Activated T-cell treated with anti-CD3 and anti-CD28 coated beads for 1 hour (primary cell): ENCODE measurements at places on chromosomes 13 and 19.

DNA sequence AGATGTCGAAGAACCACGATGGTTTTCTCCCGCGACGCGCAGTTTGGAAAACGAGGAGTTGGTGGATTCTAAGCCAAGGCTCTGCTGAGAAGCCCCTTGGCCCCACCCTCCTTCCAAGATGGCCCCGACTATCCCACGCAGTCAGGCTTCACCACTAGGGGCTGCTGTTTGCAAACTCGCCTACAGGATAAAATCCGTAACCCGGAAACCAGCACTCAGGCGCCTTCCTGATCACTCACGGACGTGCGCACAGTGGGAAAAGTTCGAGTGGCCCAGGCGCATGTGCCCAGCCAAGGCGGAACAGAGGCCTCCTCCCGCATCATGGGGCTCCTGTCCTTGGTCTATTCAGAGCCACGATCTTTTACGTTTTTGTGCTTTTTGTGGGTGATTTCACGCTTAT is 19.2 kb upstream of the UQCR11 start:
- peak; percentile 36 for DNase-seq

DNA sequence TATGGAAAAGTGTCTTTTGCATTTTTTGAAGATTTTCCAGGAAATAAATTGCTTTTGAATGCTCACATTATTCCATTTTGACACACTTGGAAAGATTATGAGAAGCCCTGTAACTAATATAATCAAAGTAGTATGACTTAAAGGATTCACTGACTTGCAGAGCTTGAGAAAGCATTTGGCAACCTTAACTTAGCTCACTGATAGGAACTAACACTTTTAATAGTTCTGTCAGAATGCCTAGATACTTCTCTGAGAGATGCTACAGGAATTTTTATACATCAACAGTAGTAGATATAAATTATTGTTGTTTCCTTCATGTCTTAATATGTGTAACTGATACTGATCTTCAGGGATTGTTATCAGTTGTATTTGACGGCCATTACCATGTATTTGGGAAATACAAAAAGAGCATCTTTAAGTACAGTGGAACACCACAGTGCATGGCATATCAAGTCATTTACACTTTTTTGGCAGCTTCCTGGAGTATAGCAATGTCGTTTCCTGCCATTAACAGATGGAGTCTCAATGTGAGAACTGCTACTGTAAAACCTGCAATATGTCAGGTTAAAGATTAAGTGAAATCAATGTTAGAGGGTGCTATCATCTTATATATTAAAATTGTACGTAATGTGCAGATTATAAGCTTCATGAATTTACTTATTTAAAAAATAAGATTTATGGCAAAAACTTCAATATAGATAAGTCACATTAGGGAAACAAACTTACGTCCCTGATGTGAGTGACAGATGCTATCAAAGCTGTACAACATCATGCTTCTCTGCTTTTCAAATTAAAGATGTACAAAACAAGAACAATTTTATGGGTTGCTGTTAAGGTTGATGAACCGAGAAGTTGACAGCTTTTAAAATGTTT is 1159.8 kb upstream of the MIR17HG start:
- DNase-seq = no peak

- DNase-seq = no peak
Measured at GRCh38 chr13:34174671-34175145, 356.8 kb downstream of the RFC3 start.

DNA sequence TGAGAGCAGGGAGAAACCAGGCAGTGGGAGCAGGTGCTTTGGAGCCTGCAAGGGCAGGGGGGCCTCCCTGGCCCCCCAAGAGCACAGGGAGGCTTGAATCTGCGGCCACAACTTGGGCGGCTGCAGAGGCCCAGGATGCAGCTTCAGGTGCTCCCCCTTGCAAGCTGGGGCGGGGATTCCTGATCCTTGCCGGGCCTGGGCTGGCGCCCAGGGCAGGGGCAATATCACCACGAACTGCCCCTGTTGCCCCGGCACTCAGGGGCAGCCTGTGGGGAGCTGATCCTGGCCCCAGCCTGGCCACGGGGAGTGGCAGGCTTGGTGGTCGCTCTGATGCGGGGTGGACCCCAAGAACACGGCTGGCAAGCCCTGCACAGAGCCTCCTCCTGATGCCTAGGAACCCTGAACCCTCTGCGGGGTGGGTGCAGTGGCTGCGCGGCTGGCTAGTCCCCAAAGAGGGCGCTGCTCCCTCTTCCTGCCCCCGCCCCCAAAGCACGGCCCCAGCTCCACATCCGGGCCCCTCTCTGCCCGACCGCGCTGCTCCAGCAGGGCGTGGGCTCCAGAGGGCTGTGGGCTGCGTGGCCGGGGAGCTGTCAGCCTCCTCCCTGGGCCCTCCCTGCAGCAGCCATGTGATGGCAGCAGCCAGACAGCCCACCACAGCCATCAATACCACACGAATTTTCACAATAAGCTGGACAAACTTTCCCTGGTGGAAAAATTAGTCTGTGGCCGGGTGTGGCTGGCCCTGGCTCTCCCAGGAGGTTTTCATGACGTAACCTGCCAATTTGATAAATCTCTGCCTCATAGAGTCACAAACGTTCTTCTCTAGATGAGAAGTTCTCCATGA is 21.0 kb downstream of the TNFSF9 start:
- DNase-seq = peak; percentile 48

GRCh38 chr13:76758257-76758656 is 127.9 kb downstream of the KCTD12 start:
- no peak for DNase-seq

- no peak for DNase-seq
Measured at GRCh38 chr13:20823071-20823470, 49.3 kb upstream of the EEF1AKMT1 start.

- DNase-seq = no peak
Measured at GRCh38 chr19:14091813-14092462, 1.4 kb upstream of the SAMD1 start.

DNA sequence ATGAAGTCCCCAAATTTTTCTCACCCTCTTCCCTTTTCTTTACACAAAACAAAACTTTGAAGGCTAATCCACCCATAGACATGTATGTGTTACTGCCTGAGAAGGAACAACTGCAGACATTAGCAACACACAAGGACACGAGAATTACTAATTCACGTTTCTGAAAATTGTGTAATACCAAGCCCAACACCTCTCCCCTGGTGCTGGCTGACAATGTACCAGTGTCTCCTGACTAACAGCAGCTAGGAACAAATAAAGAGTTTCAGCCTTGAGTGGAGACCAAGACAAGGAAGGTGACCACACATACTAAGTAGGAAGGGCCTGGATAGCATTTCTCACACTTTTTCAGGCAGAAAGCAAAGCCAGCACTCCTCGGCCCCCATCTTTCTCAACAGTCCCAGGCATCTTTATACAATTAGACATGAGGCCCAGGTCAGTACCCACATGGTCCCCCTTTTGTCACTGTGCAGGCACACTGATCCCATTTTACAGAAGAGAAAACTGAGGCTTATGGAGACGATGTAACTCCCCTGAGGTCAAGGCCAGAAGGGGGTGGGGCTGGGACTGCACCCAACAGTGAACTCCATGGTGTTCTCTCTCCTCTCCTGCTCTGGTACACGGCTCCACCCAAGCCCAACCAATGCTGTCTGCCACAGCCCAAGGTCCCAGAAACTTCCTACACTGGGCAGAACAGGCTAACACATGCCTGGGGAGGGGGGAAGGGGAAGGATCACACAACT is 8.7 kb downstream of the BRD4 start:
- no peak for DNase-seq

DNA sequence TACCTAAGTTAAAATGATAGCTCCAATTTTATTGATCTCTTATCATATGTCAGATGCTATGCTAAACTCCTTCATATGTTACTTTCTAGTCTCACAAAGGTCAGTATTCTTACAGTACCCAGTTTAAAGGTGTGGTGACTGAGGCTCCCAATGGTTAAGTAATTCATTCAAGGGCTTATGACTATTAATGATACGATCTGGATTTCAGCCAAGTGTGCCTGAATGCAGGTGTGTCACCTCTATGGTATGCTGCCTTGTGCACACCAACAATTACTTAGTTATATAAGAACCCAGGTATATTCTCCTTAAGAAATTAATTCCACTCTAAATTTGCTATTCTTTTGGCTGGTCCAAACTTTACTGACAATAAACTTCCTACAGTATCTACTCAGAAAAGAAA is 84.6 kb upstream of the TRPC4 start:
- no peak for DNase-seq

DNA sequence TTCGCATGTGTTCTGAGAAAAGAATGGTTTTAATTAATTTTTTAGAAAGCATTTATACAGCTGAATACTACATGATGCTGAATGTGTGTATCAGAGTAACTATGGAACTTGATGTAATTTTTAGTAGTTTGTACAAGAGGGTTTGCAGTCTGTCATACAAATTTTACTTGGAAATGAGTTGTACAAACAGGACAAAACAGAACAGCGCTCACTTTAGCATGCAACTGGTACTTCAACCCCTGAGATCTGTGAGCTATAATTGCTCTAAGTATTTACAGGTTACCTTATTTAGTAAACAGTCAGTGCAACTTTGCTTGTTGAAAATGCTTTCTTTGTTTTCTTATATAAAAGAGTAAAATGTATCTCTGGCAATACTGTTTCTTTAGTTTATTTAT is 706 bp downstream of the TNFRSF19 start:
- DNase-seq = no peak

DNA sequence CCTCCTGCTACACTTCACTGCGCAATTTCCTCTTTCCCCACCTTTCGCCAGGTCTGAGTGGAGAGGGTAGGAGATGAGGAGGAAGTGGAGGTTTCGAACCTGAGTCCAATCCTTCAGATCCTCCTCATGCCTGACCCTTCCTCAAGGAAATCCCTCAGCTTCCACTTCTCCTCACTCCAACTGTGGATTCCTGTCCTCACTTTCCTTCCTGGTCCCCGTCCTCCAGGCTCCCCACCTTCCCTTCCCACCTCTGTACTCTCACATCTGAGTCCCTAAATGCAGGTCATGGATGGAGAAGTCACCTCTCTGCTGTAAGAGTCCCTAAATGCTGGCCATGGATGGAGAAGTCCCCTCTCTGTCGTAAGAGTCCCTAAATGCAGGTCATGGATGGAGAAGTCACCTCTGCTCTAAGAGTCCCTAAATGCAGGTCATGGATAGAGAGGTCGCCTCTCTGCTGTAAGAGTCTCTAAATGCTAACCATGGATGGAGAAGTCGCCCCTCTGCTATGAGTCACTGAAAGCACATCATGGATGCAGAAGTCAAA is 3.1 kb downstream of the TMEM86B start:
- no peak for DNase-seq

GRCh38 chr13:99395436-99395835 is 88.2 kb upstream of the GPR183 start:
- no peak for DNase-seq

GRCh38 chr19:10003271-10003670 is 7.0 kb downstream of the COL5A3 start:
- no peak for DNase-seq

GRCh38 chr19:10554760-10555609 is 10.8 kb downstream of the KRI1 start:
- DNase-seq = no peak

DNA sequence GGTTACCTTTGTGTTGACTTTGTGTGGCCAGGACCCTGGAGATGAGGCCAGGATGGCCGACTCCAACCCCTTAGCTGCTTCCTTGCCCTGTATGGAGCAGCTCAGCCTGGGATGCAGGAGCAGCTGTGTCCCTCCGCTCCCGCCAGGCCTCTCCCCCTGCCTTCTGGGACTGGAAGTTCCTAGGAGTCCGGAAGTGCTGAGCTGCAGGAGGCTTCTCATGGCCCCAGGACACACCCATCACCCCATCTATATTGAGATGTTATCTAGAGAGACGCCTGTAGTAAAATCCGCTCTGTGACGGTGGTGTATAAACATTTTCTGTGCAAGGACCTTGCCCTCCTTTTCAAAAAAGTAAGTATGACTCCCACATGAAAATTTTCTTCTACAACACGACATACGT is 27.0 kb downstream of the WTIP start:
- no peak for DNase-seq

- no peak for DNase-seq
Measured at GRCh38 chr13:59890054-59890453, 273.7 kb downstream of the DIAPH3 start.
